ENCODE measurements at places on chromosomes 7 and 10.

DNA sequence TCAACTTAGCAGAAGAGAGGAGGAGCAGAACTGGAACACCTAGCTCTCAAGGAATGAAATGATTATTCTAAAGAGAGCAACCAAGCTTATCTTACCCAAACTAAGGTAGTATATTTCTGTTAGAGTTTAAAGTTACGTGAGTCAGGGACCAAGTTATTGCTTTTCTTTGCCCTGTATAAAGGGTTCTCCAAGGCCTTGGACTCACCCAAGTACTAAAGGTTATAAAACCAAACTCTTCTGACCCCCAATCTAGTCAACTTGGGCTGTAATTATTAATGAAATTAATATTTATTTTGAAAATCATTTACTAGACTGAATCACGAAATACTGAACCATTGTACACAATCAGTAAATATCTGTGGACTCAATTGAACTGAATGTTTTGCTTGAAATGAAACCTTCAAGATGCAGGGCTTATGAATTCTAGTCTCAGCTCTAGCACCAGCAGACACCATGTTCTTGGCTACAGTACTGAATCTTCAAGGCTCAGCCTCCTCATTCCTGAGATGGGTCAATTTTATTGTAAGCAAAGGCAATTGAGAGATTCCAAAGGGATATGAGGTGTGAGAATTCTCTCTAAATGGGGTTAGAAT is 1.8 kb upstream of the CYP2C19 start:
- no peak for DNase-seq

DNA sequence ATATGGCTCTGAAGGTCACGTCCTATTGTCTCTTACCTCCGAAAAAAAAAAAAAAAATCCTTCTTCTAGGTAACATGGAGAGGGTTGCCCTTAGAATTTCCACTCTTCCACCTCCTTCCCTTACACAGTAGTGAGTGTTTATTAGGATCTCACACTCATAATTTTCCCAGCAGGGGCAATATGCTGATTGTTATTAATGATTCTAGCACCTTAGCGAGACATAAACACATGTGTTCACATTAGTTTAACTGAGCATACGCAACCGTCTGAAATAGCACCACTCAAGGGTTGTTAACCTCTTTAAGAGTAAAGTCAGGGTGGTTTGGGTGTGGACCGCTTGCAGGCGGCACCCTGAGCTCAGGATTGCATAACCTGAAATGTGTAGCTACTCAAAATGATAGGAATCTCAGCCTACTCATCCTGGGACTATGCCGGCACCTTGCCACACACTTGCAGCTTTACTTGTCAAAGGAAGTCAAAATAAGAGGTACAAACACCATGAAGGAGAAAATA is 52.2 kb downstream of the CPEB3 start:
- no peak for DNase-seq

GRCh38 chr10:62813981-62814380 is 2.2 kb downstream of the EGR2 start:
- DNase-seq, result no peak

- DNase-seq, result no peak
Measured at GRCh38 chr10:76432016-76433012, 1000.9 kb downstream of the LRMDA start.

GRCh38 chr10:79982861-79983260 is 34.0 kb upstream of the SFTPD start:
- DNase-seq, result no peak

GRCh38 chr10:81870472-81870871 is 4.5 kb upstream of the NRG3 start:
- no peak for DNase-seq

GRCh38 chr10:34305189-34305588 is 509.9 kb downstream of the PARD3 start:
- no peak for DNase-seq
